ENCODE measurements at places on chromosomes 2 and 18.

DNA sequence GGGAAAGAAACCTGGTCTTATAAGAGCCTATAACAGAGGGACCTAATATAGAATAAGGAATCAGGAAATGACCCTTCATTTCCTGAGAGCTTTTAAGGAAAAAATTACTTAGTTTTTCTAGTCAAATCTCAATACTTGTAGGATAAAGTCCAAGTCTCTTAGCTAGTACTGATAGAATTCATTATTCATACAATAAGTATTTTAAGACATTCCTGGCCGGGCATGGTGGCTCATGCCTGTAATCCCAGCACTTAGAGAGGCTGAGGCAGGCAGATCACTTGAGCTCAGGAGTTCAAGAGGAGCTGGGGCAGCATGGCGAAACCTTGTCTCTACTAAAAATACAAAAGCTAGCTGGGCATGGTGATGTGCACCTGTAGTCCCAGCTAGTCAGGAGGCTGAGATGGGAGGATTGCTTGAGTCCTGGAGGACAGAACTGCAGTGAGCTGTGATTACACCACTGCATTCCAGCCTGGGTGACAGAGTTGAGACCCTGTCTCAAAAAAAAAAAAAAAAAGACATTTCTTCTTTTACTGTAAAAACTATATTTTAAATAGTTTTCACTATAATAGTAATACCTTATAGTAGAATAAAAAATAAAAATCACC lies 3.2 kb downstream of the RAB3GAP1 start:
- DNase-seq: no peak

GRCh38 chr2:64688909-64689308 lies 35.2 kb upstream of the SERTAD2 start:
- no peak for DNase-seq

DNA sequence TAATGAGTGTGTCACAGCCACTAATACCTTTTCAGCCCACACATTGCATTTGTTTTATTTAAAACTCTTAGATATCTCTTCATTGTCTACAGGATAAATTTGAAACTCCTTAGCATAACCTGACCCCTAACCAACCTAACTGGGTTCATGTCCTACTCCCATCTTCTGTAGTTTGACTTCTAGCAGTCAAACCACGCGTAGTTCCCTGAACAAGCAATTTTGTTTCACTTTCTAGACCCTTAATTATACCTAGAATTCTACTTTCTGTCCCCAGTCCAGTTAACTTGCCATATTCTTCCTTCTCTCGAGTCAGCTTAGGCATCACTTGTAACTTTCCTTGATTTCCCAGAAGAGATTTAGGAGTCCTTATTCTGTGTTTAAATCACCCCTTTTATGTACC lies 55.1 kb downstream of the RBBP8 start:
- no peak for DNase-seq

DNA sequence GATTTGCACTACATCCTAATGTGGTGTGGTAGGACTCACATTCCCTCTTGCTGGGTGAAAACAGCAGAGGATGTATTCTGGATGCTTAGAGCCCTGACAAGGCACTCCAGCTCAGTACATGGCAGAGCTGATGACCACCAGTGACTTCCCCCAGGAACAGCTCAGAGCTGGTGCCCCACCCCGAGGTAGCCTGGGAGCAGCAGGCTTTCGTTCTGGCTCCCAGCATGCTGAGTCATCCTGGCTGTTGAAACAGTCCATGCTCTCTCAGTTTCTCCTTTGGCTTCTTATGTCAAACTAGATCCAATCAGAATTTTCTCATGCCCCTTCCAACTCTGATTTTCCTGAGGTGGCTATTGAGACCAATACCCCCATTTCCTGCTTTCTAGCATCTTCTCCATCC lies 438.2 kb downstream of the NBAS start:
- no peak for DNase-seq

- DNase-seq: no peak
Observed at GRCh38 chr2:10151462-10151861, 28.9 kb downstream of the RRM2 start.

GRCh38 chr18:59861963-59862819 lies 37.6 kb upstream of the PMAIP1 start:
- no peak for DNase-seq

DNA sequence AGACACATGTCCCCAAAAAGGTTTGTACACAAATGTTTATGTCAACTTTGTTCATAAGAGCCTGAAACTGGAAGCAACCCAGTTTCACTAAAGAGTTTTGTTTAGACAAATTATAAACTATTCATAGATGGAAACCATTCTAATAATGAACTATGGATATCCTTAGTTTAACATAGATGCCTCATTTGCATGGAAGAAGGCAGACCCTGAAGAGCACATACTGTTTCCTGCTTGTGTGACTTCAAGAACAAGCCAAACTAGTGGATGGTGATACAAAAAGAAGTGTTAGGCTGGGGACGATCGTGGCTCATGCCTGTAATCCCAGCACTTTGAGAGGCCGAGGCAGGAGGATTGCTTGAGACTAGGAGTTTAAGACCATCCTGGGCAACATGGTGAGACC lies 48.1 kb downstream of the ACOXL start:
- DNase-seq: no peak

DNA sequence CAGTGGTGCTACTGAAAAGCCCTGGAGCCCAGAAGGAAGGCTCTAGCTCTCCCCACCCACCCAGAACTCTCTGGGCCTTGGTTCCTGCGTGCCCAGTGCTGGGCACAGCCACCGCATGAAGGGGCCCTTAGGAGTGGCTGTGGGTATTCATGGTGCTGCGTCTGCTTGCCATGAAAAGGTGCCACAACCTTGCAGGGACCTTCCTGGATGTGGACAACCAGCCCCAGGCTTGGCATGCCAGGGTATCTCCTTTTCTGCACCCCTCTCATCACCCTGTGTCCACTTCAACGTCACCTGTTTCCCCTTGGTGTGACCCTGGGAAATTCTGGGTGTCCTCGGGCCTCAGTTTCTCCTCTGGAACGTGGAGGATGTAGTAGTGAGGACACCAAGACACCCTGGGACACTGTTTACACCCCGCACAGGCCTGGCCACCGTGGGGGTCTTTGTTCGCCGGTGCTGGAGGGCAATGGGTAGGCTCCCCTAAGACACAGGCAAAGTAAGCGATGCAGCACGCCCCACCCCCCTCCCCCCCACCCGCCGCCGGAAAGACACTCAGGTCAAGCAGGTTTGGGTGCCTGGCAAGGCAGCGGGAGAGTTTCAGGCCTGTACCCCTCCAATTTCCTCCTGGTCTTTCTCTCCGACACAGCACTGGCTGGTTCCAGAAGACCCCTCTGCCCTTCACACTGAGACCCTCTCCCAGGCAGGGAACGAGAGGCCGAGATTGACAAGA lies 34.8 kb upstream of the TAF1B start:
- no peak for DNase-seq

DNA sequence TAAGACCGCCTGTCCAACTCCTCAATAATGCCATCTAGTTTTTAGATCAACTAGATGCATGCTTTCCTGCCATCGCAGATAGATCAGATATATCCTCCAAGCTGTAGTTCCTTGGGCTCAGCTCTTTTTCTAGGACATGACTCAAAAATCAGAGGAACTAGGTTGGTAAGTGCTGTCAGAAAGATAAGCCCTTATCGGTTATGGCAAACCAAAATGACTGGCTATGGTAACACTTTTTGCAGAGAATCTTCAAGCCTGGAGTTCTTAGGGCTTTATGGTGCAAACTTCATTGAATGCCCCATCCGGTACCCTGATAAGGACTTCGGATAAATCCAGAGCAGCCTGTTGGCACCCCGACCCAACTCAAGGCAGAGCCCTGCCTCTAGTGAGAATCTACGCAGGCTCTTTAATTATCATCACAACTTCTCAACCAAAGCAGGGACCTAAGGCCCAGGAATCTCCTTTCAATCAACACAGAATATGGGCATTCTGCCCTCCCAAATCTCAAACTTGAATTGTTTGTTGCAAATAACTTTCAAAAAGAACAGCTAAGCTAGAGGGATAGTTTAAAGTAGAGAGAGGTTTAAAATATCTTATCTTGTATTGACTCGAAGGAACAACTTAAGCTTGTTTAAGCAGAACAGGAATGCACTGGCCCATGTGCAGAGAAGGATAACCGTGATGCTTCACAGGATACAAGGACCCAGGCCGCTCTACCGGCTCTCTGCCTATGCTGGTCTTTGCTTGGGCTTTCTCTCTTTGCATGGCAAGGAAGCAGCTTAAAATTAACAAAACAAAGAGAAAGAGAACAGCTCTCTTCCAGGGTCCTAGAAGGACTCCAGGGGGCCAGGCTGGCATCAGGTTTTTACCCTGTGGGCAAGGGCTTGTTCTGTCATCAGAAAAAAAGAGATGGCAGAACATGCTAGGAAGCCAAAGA lies 3.4 kb upstream of the CYP1B1 start:
- no peak for DNase-seq

GRCh38 chr2:235500761-235501672 lies 7.2 kb downstream of the AGAP1 start:
- no peak for DNase-seq

- no peak for DNase-seq
Observed at GRCh38 chr2:19722531-19722971, 179.2 kb downstream of the TTC32 start.

- no peak for DNase-seq
Observed at GRCh38 chr2:70330476-70330875, 28.6 kb upstream of the FAM136A start.

GRCh38 chr18:13361431-13361830 lies 142.9 kb downstream of the LDLRAD4 start:
- DNase-seq: no peak

DNA sequence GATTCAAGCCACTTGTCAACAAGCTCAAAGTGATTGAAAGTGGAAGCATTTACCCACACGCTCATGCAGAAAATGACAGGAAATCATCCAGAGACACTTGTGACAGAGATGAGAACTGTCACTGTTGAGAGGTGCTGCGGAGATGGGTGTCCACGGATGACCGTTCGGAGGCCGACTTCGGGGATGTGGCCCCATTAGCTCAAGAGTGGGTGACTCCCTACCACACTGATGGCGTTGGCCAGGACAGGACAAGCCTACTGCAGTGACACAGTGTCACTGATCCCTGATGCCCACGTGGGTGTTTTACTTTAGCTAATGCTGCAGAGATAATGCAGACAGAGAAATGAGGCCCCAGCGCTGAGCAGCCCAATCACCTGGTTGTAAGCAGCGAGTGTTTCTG lies 81.5 kb upstream of the YWHAQ start:
- DNase-seq: no peak

DNA sequence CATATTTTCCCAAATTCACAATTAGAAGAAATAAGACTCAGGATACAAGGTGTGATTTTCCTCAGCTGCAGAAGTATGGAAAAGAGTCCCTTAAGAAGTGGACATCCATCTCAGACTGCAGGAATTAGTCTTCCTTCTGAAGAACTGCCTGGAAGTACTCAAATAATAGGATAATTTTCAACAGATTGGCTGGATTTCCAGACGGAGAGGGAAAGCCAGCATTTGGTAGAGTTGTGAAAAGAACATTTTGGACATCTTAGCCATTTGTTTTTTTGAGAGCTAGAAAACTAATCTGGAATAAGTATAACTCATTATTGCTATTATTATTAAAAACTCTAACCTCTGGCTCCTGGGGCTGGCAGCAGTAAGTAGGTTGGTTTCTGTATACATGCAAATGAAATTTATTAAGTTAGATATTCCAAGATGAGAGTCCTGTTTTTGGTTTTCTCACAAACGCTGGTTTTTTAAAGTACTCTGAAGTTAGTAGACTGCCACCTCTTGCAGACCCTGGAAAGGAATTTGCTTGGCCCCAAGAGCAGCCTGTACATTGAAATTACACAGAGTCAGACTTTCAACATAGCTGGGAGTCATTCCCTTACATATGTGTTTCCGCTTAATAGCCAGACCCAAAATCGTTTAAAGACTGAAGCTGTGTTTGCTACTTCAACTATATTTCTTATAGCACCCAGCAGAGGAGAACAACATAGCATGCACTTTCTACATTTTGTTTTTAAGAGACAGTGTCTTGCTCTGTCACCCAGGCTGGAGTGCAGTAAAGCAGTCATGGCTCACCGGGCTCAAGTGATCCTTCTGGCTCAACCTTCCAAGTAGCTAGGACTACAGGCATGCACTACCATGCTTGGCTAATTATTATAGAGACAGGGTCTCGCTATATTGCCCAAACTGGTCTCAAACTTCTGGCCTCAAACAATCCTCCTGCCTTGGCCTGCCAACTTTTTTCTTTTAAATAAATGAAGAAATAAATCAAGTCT lies 142.4 kb downstream of the THADA start:
- no peak for DNase-seq

- DNase-seq: no peak
Observed at GRCh38 chr2:171210864-171211431, 50.3 kb upstream of the TLK1 start.

DNA sequence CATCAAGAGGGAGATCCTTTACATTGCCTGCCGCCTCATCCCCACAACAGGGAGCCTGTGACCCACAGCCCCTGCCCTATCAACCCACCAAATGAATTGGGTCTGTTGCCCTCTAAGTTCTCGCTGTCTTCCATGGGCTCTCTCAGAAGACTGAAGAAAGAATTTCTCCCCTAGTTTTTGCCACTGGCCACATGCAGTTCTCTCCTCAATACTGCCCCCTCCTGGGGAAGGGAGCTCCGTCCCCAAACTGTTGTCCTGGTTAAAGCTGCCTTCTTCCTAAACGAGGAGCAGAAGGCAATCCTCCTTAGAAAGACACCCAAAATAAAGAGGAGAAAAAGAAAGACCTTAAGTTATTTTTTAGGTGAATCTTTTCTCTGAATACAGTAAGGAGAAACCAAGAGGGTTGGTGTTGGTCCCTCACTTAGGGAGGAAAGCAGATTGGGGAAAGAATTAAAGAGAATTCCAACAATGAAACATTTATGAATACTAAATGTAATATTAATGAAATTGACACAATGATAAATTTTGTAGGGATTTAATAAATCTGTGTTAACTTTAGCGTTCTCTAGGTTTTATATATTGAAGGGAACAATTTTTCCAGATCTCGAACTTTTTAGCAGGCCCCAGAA lies 31.1 kb upstream of the SATB2 start:
- DNase-seq: no peak

DNA sequence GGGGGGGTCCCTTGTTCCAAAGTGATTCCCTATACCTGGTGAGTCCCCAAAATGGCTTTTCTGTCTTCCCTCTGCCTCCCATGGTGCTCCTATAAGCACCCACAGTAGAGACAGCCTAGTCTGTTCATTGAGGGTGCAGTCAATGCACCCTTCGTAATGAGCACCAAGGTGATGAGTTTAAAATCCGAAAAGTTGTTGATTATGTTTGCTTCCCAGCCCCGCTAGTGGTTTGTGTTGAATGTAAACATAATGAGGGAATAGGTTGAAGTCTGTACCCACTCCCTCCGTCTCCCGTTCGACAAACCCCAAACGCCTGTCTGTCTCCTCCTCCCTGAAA lies 2.3 kb downstream of the FOSL2 start:
- DNase-seq: peak; percentile 13

- no peak for DNase-seq
Observed at GRCh38 chr2:188459061-188459460, 167.4 kb downstream of the GULP1 start.

DNA sequence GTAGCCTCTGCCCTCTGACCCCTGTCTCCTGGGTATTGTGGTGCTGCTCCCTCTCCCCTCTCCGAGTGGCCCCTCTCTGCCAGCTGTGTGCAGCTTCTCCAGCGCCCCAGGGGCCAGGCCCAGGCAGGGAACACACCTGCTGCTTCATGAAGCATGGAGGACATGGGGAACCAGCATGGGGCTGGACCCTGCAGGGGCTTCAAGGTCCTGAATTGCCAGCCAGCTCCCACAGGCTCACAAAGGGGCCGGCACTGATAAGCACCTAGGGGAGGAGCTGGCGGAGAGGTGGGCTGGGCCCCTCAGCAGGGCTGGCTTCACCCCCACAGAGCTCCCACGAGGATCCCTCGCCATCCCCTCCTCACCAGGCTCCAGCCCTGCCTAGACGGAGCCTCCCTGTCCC lies 77.4 kb upstream of the GPC1 start:
- DNase-seq: no peak

- no peak for DNase-seq
Observed at GRCh38 chr18:25727281-25727985, 363.0 kb downstream of the SS18 start.

Data from hematopoietic multipotent progenitor cell treated with erythropoietin and hydrocortisone succinate and interleukin-3 and kit ligand, for 17 days (in vitro differentiated cells).